SK-N-MC (cell line): ENCODE measurements at places on chromosomes 1 and 21.

- no peak for DNase-seq
Measured at GRCh38 chr1:46617108-46617800, 643 bp upstream of the MOB3C start.

GRCh38 chr1:62601457-62601856 is 4.1 kb downstream of the ANGPTL3 start:
- DNase-seq, result no peak

GRCh38 chr1:17675744-17676143 is 79.4 kb upstream of the ACTL8 start:
- no peak for DNase-seq

- DNase-seq, result no peak
Measured at GRCh38 chr1:230717251-230717650, 3.3 kb upstream of the AGT start.
